HEK293T (cell line): ENCODE measurements at places on chromosomes 12 and 14.

DNA sequence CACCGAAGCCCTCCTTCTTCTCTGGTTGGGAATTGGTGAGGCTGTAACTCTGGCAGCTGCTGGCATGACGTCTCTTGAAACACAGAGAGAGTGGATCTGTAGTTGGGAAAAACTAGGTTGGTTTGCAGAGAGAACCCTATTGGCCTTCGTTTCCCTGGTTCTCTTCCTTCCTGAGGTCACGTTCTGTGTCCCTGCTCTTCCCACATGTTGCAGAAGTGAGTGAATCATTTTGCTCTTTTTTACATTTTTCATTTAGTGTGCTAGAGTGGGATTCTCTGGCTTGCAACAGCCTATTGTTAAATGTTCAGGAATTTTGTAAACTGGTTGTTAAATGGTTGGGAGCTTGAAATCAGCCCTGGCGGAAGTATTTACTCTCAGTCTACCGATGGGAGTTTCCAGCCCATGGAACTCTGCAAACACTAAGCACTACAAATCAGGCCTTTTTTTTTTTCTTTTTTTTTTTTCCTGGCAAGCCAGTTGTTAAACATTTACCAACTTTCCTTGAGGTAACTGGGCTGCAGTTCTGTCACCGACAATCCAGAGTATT, 26.8 kb upstream of the CKAP4 start:
- DNase-seq, result no peak

GRCh38 chr12:50988871-50989270, 36.5 kb downstream of the HIGD1C start:
- no peak for DNase-seq

GRCh38 chr12:115074617-115075016, 390.6 kb upstream of the TBX3 start:
- DNase-seq, result no peak

DNA sequence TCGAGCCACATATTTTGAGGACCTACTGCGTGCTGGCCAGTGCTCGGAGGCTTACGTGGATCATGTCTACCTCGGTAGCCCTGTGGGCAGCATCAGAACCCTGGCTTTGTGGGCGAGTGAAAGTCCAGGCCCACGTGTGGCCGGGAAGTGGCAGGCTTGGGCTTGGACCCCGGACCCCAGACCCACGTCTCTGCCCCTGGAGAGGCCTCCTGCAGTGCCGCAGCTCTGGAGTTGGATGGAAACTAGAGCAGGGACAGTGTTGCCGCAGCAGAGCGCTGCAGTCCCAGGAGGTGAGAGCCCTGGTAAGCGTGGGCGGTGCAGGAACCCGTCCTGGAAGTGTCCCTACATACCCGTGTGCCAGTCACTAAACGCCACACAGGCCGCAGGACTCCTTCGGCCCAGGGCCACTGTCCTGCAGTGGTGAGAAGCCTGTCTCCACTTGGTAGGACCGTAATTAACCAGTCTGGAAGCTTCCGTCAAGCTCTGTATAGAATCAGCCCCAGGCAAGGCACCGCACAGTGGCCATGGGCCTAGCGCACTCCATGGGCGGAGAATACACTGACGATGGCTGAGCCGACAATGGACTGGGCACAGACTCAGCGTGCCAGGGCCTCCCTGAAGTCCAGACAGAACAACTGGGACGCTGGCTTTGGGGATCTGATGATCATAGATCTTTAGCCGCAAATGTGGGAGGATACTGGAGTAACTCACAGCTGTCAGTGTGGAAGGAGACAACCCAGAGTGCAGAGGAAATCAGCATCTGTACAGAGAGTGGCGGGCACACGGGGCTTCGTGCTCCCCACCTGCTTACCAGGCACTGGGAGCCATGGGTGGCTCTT, 219.5 kb downstream of the KIF26A start:
- no peak for DNase-seq

- no peak for DNase-seq
These were observed 75.9 kb upstream of the ANO2 start for GRCh38 chr12:6020930-6021329.

DNA sequence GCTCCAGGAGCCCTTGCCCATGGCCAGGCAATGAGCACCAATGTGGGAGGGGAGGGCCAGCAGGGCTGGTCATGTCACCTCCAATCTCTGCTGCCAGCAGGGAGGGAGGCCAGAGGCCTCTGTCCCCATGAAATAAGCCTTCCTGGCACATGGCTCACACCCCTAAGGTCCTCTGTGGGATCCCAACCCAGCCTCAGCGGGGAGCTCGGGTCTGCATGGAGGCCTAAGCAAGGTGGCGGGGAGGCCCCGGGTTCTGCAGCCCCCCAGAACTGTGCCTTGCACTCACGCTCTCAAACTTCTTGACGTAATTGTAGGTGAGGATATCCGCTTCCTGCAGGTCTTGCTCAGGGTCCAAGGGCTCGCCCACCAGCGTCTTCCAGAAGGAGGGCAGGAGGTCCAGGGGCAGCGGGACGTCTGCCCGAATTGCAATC, 41.7 kb downstream of the TRAFD1 start:
- DNase-seq, result no peak
